ENCODE measurements at places on chromosomes 16 and 17. TPM values are rescaled to one million over a fixed set of nuclear protein-coding genes. Genes with fewer than 3 reads are reported as not detected.
A peak's percentile ranks its signal among the peaks of the same experiment; 100 is the strongest.

GRCh38 chr16:89129378-89129777 is 35.7 kb downstream of the ACSF3 start:
- H3K4me1 ChIP-seq = no peaks in the 10 kb centered on the region
- H3K36me3 ChIP-seq = no peaks in the 10 kb centered on the region
- no peak overlapping the region for H3K27ac ChIP-seq
- H3K4me3 ChIP-seq = no peak overlapping the region
- DNase-seq = no peak
- H3K27me3 ChIP-seq = no peaks in the 10 kb centered on the region

Gene GDPD1
- polyA plus RNA-seq = 1.2 TPM

DNA sequence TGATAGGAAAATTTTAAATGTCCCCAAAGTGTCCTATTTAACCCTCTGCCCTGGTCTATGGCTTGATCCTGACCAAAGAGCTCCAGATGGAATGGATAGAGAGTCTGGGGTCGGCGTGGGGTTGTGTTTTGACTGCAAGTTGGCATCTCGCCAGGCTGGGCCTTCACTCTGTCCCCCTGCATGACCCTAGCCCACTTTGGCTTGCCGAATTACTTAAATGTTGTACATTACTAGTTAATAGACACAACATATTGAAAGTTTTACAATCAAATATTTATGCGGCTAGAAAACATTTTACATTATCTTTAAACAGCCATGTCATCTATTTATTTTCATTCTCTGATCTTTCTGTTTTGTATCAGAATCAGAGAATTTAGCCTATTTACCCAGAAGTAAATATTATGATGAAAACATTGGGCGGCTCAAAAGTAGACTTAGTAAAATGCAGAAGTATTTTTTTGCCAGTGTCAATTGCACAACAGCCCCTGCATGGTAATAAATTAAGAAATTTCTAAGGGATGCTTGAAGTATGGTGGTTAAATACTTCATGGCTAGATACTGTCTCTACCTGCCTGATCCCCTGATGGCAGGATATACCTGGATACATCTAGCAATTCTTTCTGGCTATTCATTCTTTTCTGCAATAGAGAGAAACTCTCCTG is 18.8 kb upstream of the MYOCD start:
- no peak overlapping the region for H3K27ac ChIP-seq
- H3K4me1 ChIP-seq = no peaks in the 10 kb centered on the region
- DNase-seq = no peak
- no peaks in the 10 kb centered on the region for H3K27me3 ChIP-seq

DNA sequence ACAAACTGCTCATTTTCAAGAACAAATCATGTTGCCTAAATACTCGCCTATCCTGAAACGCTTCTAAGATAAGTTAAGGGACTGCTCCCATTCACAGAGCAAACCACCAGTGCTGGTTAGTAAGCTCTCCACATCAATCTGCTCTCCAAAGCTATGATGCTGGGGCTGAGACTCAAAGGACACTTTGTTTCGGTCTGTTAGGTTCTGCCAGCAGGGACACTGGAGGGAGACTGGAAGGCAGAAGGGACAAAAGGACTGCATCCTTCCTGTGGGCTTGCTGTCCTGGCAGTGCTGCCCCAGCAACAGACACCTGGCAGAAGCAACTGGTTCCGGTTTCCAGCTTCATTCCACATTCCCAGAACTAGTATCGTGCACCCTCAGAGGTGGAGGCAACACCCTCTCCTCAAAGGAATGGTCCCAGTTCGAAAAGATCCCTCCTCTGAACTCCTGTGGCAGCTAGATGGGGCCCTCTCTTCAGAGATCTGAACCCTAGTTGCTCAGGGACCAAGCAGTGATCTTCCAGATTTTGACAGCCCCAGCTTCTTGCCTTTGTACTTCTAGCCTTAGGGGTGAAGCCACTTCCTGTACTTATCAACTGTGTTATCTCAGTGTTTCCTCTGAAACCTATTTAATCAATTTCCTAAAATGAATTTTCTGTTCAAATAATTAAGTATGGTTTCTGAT is 73.4 kb upstream of the GSG1L start:
- H3K4me1 ChIP-seq = no peaks in the 10 kb centered on the region
- H3K27me3 ChIP-seq = no peaks in the 10 kb centered on the region
- no peak overlapping the region for H3K4me3 ChIP-seq

Gene DVL2
- polyA plus RNA-seq = 26.4 TPM

Gene CTRB1
- 23,150 TPM for polyA plus RNA-seq

Gene CALB2
- 0.49 TPM for polyA plus RNA-seq

Gene PPP1R27
- 1.1 TPM for polyA plus RNA-seq

Gene SNAI3
- polyA plus RNA-seq = 1.2 TPM

Gene ICAM2
- 19.1 TPM for polyA plus RNA-seq

Gene AANAT
- 0.23 TPM for polyA plus RNA-seq

- no peaks in the 10 kb centered on the region for H3K27me3 ChIP-seq
- no peak overlapping the region for H3K27ac ChIP-seq
- H3K4me1 ChIP-seq = no peaks in the 10 kb centered on the region
- no peak for DNase-seq
Measured at GRCh38 chr16:79998143-79998542, 397.6 kb upstream of the MAF start.

DNA sequence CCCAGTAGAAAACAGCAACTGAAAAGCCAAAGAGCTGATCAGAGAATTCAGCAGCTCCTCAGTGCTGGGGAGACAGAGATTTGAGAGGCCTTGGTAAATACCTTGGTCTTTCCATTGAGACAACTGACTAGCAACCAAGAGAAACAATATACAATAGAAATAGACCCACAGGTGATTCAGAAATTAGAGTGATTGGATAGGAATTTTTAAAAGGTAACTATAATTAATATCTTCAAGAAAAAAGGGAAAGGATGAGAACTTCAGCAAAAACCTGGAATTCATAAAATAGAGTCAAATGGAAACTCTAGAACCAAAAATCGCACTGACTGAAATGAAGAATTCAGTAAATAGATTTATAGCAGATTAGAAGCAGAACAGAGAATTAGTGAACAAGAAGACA is 32.5 kb upstream of the ITGAX start:
- H3K27ac ChIP-seq = no peak overlapping the region
- no peak for DNase-seq
- no peaks in the 10 kb centered on the region for H3K4me1 ChIP-seq
- H3K4me3 ChIP-seq = no peak overlapping the region
- H3K27me3 ChIP-seq = no peaks in the 10 kb centered on the region
- no peaks in the 10 kb centered on the region for H3K36me3 ChIP-seq

DNA sequence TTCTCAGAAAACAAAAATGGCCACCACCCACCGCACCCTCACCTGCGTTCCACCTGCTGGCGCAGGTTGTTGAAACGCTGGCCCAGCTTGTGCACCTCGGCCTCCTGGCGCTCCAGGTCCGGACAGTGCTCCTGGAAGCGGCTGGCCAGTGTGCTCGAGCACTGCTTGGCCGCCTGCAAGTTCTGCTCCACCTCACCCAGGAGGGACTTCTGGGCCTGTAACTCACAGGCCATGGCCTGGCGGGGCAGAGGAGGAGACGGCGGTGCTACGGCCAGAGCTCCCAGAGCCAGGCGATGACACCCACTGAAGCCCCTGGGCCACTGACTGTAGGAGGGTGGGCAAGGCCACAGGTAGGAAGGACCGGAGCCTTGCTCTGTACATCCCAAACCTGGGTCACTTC is 43.4 kb downstream of the UBN1 start:
- peaks cover 46% of the 10 kb centered on the region for H3K36me3 ChIP-seq
- H3K27ac ChIP-seq = no peak overlapping the region
- DNase-seq = no peak

DNA sequence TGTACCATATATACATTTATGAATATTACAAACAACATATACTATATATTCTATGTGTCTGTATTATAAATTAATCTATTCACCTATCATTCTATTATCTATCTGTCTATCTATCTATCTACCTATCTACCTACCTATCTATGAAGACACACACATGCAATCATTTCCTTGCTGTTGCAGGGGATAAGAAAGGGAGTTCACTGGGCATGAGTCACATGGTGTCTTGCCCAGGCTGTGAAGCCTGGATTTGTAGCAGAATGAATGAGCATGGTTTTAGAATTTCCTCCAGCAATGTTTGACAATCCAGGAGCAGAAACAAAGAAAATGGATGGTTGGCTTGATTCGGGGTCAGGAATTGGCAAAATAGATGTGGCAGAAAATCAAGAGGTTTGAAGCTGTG is 23.2 kb upstream of the FAM20A start:
- H3K27ac ChIP-seq = no peak overlapping the region
- H3K27me3 ChIP-seq = no peaks in the 10 kb centered on the region
- DNase-seq = no peak
- H3K4me3 ChIP-seq = no peak overlapping the region

GRCh38 chr16:10850478-10850850 is 26.5 kb upstream of the CIITA start:
- no peak overlapping the region for H3K4me3 ChIP-seq
- no peak overlapping the region for H3K27ac ChIP-seq
- H3K27me3 ChIP-seq = no peaks in the 10 kb centered on the region
- DNase-seq = no peak
- no peaks in the 10 kb centered on the region for H3K36me3 ChIP-seq

GRCh38 chr17:49496867-49497147 is 1.7 kb downstream of the NGFR start:
- DNase-seq = no peak
- H3K27me3 ChIP-seq = peaks cover 45% of the 10 kb centered on the region
- H3K36me3 ChIP-seq = no peaks in the 10 kb centered on the region

- no peaks in the 10 kb centered on the region for H3K27me3 ChIP-seq
- H3K27ac ChIP-seq = no peak overlapping the region
- no peak overlapping the region for H3K4me3 ChIP-seq
- DNase-seq = no peak
Measured at GRCh38 chr16:65919986-65920376, 446.5 kb upstream of the CDH5 start.

Gene PRR29
- 0.35 TPM for polyA plus RNA-seq

DNA sequence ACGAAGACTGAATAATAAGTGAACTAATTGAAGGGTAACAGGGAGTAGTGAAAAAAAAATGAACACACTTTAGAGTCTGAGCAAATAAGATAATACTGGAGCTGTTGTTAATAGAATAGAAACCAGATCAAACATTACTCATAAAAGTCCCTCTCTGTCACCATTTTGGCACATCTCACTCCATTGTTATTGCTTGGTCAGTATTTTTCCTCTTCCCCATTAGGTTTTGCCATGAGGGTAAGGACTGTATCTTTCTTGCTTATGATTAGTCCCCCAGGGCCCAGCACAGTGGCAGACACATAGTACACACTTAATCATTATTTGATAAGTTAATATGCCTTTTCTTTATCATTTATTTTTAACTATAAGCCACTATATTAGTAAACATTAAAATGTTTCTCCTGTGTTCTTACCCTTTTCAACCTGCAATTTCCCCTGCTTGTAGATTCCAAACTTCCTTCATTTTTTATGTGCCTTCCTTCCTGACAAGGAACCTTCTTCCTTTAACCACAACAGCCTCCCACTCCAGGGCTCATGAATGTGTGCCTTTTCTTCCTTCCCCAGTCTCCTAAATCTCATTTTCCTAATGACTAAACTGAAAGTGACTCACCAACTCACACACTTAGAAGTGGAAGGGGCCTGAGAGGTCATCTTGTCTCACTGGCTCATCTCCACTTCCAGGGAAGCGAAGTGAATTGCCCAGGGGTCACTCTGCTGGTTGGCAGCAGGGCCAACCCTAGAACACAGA is 88.2 kb upstream of the HAS3 start:
- H3K4me3 ChIP-seq = no peak overlapping the region
- H3K27me3 ChIP-seq = no peaks in the 10 kb centered on the region
- no peaks in the 10 kb centered on the region for H3K4me1 ChIP-seq
- H3K36me3 ChIP-seq = no peaks in the 10 kb centered on the region
- no peak overlapping the region for H3K27ac ChIP-seq

Gene KRT39
- polyA plus RNA-seq = not detected

- no peaks in the 10 kb centered on the region for H3K4me1 ChIP-seq
- H3K4me3 ChIP-seq = no peak overlapping the region
- no peaks in the 10 kb centered on the region for H3K27me3 ChIP-seq
- no peak overlapping the region for H3K27ac ChIP-seq
Measured at GRCh38 chr16:78001451-78002025, 20.8 kb upstream of the CLEC3A start.

GRCh38 chr16:56679818-56680217 is 2.5 kb upstream of the MT1X start:
- no peak for DNase-seq
- no peaks in the 10 kb centered on the region for H3K36me3 ChIP-seq
- no peaks in the 10 kb centered on the region for H3K27me3 ChIP-seq
- no peak overlapping the region for H3K4me3 ChIP-seq

Gene MEIOC
- not detected for polyA plus RNA-seq

DNA sequence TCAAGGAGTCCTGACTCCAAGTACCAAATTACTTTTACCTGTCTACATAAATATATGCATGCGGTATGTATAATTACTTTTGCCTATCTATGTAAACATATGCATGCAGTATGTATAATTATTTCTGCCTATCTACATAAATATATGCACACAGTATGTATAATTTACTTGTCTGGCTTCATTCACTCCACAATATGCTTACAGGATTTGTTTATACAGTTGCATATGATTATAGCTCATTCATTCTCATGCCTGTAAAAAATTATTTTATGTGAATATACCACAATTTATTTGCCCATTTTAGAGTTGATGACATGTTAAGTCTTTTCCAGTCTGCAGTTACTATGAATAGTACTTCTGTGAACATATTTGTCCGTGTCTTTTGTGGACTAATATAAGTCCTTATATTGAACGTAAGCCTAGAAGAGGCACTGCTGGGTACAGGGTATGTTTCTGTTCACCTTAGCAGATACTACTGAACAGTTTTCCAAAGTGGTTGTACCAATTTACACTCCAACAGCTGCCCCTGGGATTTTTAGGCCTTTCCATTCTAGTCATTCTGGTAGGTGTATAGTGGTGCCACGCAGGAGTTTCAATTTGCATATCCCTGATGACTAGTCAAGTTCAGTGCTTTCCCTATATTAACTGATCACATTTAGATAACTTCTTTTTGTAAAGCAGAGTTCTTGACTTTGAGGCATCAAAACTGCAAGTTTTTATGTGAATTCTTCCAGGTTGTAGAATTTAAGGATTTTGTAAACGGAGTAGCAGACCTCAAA is 47.0 kb downstream of the MARVELD3 start:
- no peaks in the 10 kb centered on the region for H3K27me3 ChIP-seq
- no peak for DNase-seq
- no peaks in the 10 kb centered on the region for H3K4me1 ChIP-seq
- H3K27ac ChIP-seq = no peak overlapping the region
- H3K36me3 ChIP-seq = peaks cover 8% of the 10 kb centered on the region
- H3K4me3 ChIP-seq = no peak overlapping the region

- H3K4me1 ChIP-seq = no peaks in the 10 kb centered on the region
- no peak overlapping the region for H3K4me3 ChIP-seq
- no peaks in the 10 kb centered on the region for H3K27me3 ChIP-seq
- no peaks in the 10 kb centered on the region for H3K36me3 ChIP-seq
- DNase-seq = no peak
Measured at GRCh38 chr17:69236464-69236863, 7.8 kb upstream of the ABCA10 start.

Gene NPIPB2
- polyA plus RNA-seq = 10.0 TPM

- H3K27ac ChIP-seq = peak overlapping the region; percentile 76
- H3K4me1 ChIP-seq = peaks cover 27% of the 10 kb centered on the region
- no peaks in the 10 kb centered on the region for H3K27me3 ChIP-seq
- no peaks in the 10 kb centered on the region for H3K36me3 ChIP-seq
- H3K4me3 ChIP-seq = peak overlapping the region; percentile 58
Measured at GRCh38 chr17:50426814-50427787, 1.1 kb downstream of the ACSF2 start.

- no peak for DNase-seq
- no peaks in the 10 kb centered on the region for H3K36me3 ChIP-seq
- H3K27ac ChIP-seq = no peak overlapping the region
- no peak overlapping the region for H3K4me3 ChIP-seq
Measured at GRCh38 chr16:81938326-81939163, 72.7 kb downstream of the SDR42E1 start.

Data from pancreas (tissue), 10 donors.